ENCODE measurements at places on chromosomes 2 and 18.

- no peak for DNase-seq
Observed at GRCh38 chr2:204027091-204027490, 90.5 kb downstream of the ICOS start.

DNA sequence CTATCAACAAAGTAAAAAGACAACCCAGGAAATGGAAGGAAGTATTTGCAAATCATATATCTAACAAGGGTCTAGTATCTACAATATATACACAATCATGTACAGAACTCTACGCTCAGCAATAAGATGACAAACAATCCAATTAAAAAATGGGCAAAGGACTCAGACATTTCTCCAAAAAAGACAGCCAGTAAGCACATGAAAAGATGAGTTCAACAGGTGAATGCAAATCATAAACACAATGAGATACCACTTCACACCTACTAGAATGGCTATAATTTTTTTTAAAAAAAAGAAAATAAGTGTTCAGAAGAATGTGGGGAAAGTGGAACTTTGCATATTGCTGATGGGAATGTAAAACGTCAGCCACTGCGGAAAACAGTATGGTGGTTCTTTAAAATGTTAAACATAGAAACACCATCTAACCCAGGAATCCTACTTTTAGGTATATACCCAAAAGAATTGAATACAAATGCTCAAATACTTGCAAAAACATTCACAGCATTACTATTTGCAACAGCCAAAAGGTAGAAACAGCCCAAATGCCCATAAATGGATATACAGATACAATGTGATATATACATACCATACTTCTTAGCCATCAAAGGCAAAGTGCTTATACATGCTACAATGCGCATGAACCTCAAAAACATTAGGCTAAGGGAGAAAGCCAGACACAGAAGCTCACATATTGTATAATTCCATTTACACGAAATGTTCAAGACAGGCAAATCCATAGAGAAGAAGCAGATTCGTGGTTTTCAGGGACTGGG lies 121.2 kb downstream of the CABYR start:
- no peak for DNase-seq

DNA sequence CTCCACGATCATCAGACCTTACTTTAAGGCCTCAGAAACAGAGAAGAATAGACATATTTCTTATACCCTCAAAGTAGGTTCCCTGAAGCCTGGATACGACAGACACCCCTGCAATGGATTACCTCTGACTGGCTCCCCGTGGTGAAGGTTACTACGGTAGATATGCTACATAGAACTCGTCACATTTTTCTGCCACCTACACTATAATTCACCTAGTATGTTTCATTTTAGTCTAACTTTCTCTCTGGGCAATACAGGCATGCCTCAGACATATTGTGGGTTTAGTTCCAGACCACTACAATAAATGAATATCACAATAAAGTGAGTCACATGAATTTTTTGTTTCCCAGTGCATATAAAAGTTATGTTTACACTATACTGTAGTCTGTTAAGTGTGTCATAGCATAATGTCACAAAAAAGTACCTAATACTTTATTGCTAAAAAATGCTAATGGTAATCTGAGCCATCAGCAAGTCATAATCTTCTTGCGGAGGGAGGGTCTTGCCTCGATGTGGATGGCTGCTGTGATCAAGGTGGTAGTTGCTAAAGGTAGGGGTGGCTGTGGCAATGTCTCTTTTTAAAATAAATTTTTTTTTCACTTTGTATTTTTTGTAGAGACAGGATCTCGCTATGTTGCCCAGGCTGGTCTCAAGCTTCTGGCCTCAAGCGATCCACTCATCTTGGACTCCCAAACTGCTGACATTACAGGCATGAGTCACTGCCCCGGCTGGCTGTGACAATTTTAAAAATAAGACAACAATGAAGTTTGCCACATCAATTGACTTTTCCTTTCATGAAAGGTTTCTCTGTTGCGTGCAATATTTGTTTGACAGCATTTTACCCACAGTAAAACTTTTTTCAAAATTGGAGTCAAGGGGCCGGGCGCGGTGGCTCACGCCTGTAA lies 64.6 kb downstream of the TGIF1 start:
- no peak for DNase-seq

DNA sequence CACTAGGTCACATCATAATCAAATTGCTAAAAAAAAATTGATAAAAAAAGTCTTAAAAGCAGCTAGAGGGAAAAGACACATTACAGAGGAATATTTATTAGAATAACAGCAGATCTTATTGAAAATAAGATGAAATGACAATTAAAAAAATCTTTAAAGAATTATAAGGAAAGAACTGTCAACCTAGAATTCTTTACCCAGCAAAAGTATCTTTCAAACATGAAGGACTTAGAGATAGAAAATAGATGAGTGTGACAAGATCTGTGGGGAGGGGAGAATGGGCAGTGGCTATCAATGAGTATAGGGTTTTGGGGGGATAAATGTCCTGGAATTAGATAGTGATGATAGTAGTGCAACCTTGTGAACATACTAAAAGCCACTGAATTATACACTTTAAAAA lies 26.5 kb upstream of the RNF103 start:
- no peak for DNase-seq

DNA sequence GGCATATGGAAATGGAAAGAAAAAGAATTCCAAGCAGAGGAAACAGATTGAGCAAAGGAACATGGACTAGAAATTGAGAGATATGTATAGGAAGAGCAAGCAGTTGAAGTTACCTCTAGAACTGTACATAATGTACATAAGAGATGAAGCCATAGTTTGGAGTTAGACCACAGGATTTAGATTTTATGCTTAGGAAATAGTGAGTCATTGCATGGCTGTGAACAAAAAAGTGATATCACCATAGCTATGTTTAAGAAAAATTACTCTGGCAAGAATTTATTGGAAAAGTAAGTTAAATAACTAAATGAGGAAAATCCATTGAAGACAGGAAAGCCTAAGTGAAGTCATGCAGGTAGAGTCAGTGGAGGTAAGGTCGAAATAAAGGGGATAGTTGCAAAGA lies 99.4 kb upstream of the GALNT5 start:
- no peak for DNase-seq

GRCh38 chr2:6355886-6356761 lies 509.6 kb downstream of the CMPK2 start:
- DNase-seq: no peak

- no peak for DNase-seq
Observed at GRCh38 chr2:175955136-175955535, 46.9 kb downstream of the LNPK start.

DNA sequence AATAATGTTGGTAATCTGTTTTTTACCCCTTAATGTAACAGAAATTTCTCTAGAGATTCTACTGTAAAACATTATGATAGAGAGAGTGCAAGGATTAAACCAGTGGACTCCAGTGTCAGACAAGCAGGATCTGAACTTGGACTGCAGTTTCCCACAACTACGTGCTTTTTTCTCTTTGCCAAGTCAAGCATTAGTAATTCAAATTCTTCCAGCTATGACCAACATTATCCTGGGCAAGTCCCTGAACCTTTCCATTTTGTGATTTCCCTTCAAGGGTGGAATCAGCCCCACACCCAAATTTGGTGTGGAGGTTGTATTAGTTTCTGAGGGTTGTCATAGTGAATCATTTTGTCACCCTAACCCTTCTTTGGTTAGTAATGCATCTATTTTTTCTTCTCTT lies 482.0 kb downstream of the ZNF516 start:
- no peak for DNase-seq

- no peak for DNase-seq
Observed at GRCh38 chr18:32373995-32374394, 96.7 kb downstream of the GAREM1 start.

- DNase-seq: no peak
Observed at GRCh38 chr18:9750606-9751304, 42.7 kb downstream of the RAB31 start.

- no peak for DNase-seq
Observed at GRCh38 chr18:42782929-42783328, 332.6 kb downstream of the RIT2 start.

DNA sequence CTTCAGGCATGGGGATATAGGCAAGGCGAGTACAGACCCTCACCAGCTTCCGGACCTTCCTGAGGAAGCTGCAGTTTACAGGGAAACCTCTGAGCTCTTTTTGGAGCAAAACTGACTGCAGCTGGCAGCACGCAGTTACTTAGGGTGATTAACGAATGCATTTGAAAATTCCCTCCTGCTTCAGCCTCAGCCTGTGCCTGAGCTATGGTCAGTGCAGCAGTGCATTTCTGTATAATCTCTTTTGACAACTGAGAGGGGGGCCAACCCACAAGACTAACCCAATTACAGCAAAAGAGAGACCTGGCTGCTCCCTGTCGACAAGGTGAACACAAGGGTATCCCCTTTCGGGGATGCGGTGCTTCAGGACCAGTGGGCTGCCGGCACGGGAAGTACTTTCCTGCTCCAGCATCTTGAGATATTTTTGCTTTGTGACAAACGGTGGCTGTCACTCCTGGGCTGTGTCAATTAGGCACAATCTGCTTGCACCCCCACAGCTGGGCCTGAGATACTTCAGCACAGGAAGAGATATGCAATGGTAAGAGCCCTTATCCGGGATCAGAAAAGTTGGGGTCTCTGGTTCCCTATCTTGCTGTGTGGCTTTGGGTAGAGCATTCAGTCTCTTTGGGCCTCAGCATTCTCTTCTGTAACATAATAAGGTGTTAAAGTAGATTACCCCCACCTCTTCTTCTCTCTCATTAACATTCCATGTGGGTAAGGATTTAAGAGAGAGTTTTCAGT lies 141.0 kb downstream of the TMEM17 start:
- no peak for DNase-seq

GRCh38 chr2:52365946-52366345 lies 1334.0 kb upstream of the NRXN1 start:
- no peak for DNase-seq

DNA sequence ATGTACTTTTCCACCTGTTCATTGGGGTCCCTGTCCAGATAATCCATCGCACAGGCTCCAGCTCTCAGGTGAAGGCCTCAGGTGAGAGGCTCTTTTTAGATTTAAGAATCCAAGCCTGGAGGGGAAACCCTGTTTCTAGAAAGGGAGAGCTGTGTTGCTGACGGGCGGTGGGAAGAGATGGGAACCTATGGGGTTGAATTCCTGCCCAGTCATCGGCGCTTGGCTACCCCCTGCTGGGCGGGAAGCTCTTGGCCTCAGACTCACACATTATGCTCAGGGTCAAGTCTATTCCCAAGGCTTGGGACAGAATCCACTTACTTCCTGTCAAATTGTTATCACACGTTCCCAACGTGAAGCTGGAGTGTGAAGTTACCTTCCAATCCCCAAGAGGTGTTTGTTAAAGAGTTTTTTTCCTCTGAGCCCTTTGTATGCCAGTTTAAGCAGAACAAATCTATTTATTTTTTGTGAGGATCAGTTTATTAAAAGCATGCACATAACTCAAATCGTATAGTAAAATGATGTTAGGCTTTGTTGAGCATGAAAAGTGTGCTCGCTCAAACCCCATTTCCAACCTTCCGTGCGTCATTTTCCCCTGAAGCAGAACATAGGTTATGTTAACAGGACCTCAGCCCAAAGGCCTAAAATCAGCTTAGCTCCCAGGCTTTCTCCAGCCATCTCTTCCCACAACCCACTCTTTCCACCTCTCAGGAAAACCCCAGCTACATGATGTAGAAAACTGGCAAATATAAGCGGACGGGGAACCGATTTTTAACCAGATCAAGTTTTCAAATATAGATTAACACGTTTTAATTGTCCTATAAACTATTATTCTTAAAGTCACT lies 181.7 kb upstream of the ETAA1 start:
- no peak for DNase-seq
